ENCODE measurements at places on chromosomes 1 and 21.

DNA sequence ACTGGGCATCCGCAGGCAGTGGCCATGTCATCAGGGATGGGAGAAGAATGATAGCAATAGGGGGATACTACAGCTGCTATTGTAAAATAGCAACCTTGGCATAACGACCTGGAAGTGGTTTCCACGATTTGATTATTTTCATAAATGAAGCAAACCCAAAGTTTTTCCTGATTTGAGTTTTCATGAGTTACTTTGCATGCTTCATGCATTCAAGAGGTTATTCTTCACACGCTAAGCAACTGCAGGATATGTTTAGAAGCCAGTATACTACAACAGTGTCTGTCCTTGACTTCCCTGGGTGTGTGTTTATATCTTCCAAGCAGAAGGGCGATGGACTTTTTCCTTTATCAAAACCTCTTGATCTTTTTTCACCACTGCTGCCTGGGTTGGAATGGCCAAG, 281.1 kb upstream of the DUSP10 start:
- no peak for DNase-seq

DNA sequence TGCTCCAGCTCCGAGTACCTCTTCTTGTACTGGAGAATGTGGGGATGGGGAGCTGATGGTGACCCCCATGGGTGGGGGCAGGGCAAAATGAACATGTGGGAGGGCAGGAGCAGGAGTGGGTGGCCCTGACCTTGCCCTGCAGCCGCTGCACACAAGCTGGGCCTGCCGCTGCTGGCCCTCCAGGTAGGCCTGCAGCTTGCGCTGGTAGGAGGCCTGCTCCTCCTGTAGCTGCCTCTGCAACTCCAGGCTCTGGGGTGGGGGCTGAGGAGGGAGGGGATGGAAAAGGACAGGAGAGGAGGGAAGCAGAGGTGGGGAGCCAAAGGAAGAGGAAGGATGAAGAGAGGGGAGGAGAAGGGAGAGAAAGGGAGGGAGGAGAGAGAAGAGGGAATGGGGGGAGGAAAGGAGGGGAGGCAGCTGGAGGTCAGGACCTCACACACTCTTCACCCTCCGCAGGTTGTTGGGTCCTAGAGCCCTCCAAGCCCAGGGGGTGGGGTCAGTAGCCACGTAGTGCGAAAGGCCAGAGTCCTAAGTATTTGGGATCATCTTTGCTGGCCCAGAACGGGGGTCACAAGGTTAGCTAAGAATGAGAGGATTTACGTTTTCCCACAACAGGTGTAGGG, 22.9 kb downstream of the RNU1-1 start:
- no peak for DNase-seq

DNA sequence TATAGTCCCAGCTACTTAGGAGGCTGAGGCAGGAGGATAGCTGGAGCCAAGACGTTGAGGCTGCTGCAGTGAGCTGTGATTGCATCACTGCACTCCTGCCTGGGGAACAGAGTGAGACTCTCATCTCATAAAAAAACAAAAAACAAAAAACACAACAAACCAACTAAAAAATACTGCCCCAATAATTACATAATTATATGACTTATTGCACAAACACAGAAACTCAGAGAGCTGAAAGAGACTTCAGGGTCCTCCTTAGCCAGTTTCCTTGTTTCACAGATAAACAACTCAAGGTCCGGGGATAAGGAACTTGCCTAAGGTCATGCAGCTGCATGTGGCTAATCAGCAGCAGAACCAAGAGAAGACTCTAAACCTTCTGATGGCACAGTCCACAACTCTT, 11.9 kb downstream of the EXTL2 start:
- no peak for DNase-seq

- no peak for DNase-seq
These were observed 28.5 kb downstream of the ECE1 start for GRCh38 chr1:21261551-21262292.

DNA sequence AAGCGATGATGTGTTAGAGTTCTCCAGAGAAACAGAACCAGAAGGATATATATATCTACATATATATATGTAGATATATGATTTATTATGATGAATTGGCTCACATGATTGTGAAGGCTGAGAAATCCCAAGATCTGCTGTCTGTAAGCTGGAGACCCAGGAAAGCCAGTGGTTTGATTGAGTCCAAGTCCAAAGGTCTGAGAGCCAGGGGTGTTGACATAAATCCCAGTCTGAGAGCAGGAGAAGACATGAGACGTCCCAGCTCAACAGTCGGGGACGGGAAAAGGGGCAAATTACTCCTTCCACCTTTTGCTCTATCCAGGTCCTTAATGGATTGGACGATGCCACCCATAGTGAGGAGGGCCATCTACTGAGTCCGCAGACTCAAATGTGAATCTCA, 126.6 kb downstream of the PRDM2 start:
- DNase-seq, result no peak

DNA sequence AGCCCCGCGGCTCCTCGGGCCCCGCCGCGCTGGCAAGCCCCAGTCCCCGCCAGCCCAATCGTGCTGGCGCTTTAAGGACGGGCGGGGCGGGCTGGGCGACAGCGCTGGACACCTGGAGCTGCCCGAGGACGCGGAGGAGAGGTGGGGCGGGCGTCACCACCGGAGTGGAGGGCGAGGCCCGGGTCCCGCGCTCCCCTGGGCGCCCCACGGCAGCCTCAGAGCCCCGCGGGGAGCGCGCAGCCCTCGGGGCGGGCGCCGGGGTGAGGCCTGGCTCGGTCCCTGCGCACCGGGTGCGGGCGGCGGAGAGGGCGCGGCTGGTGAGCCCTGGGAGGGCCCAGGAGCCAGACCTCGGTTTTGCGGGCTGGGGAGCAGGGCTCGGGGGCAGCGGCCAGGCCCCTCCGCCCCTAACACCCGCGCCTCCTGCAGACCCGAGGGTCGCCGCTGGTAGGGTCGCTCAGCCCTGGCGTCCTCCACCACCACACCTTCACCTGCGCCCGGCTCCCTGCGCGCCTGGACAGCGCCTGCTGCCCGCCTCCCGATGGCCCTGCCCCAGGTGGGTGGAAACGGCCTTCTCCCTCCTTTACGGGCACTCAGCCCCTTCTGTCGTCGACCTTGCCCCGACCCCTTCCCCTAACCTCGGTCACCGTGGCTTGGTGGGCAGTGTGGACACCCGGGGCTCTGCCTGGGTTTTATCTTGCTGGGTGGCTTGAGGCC, at the start of gene TMEM61:
Gene TMEM61, plus strand, starts transcription at position 101 of the 714 bp plus-strand sequence. Its CDS starts 438 bp downstream, at position 539.
- DNase-seq, result no peak

DNA sequence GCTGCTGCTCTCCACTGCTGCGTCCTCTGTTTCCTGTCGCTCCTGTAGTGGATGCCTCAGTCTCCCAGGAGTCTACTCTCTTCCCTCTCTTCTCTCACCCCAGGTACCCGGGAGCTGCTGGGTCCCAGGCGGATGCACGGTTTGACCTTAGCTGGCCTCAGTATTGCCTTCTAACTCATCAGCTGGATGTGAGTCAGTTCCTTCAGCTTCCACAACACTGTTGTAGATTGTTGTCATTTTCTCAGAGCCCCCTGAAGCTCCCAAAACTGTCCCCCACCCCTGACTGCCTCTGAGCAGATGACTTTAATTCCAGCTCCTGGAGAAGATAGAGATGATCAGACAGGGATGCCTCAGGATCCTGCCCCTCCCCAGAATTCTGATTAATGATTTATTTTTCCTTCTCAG, 7.2 kb downstream of the CNIH3 start:
- DNase-seq, result no peak

DNA sequence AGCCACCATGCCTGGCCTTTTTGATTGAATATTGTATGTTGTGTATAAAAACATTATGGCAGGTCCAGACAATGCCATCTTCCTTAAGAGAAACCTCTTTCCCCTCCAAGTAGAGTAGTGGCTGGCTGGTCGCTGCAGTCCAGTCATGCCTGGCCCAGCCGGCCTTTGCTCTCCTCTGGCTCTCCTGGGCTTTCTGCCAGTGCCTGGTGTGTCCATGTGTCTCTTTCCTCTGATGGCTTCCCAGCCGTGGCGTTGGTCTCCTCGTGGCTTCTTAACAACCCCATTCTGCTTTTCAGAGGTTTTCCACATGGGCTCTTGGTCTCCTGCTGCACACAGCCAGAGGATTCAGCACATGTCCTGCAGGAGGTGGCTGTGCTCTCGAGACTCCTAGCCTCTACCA, 58.7 kb downstream of the DIP2A start:
- no peak for DNase-seq

DNA sequence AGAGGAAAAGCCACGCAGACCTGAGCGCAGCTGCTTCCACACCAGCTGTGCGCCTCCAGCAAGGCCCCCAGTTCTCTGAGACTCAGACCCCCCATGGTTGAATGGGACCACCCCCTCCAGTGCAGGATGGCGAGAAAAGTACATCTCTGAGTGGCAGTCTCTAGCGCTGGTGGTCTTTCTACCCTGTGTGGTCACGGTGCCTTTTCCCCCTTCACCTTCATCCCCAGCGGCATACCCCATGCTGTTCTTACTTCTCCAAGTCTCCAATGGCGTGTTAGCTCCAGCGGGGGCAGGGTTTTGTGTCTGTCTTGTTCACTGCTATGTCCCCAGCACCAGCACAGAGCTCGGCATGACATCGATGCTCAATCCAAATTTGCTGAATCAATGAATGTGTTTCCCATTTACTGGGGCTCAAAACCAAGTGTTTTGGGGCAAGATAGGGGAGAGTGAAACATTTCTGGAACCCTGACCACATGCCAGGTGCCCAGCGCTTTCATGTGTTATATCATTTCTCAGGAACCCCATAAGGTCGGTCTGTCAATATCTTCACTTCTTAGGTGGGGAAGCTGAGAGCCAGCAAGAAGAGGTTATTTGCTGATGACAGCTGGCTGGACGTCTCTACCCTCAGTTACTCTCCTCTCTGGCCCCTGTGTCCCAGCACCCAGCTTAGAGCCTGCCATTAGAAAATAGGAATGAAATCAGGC, 959 bp upstream of the SDC3 start:
- no peak for DNase-seq

DNA sequence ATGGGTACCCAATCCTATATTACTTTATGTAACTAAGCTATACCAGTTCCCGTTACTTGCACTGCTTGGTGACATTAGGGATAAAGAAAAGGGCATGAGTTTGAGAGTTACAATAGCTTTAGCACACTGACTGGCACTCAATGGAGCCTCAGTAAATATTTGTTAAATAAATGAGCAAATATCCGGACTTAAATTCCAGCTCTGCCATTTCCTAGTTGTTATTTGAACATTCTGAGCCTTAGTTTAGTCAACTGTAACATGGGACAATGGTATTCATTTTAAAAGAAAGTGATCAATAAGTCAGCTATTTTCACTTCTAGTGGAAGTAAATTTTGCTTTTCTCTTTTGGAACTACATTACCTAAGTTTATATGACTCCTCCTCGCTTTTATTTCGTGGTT, 198.7 kb downstream of the ZC3H11B start:
- no peak for DNase-seq

GRCh38 chr1:6106321-6106731, 60.6 kb downstream of the KCNAB2 start:
- no peak for DNase-seq

DNA sequence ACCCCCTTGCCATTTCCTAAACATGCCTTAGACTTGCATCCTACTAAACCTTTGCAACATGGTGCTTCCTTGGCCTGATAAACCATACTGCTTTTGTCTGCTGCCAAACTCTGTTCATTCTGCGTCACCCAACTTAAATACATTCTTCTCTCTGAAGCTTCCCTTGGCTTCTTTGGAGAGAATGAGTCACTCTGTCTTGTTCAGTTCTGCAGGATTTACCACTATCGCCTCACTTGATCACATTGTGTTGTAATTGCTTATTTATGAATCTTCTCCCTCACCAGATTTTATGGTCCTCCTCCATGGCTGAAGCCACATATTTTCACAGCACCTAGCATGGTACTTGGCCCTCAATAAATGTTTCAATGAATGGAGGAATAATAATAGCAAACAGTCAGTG, 21.7 kb upstream of the TUT4 start:
- no peak for DNase-seq

DNA sequence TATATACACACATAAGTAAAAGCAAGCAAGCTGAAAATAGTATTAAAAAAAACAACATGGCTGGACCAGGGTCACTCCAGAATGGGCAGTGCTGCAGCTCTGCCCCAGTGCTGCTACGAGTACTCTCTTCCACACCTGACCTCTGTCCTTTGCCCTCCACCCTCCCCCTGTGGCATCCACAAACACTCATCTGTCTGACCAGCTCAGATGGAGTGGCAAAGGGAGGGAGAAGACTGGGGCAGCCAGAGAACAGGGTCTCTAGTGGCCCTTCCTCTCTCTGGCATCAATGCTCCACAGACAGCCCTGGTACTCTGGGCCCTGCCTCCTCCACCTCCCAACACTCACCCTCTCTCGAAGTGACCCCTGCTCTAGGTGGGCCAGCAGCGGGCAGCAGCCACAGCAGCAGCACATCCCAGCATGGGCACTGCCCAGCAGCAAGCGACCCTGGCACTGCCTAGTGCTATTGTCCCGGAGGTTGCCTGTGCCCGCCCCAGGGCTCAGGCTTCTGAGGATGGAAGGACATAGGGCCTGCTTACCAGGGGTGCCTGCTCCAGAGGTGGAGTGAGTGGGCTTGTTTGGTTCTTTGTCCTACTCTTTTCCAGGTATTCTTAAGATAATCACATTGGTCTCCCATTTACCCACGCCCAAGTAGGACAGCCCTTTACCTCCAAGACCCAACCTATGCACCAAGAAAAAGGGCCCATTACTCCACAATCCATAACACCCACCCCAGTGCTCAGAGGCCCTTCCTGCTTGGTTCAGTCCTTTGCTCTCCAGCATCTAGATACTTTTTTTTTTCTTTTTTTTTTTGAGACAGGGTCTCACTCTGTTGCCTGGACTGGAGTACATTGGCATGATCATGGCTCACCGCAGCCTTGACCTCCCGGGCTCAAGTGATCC, 6.2 kb downstream of the ARHGEF2 start:
- DNase-seq, result no peak

GRCh38 chr21:39673736-39674135, 61.0 kb downstream of the B3GALT5 start:
- no peak for DNase-seq

DNA sequence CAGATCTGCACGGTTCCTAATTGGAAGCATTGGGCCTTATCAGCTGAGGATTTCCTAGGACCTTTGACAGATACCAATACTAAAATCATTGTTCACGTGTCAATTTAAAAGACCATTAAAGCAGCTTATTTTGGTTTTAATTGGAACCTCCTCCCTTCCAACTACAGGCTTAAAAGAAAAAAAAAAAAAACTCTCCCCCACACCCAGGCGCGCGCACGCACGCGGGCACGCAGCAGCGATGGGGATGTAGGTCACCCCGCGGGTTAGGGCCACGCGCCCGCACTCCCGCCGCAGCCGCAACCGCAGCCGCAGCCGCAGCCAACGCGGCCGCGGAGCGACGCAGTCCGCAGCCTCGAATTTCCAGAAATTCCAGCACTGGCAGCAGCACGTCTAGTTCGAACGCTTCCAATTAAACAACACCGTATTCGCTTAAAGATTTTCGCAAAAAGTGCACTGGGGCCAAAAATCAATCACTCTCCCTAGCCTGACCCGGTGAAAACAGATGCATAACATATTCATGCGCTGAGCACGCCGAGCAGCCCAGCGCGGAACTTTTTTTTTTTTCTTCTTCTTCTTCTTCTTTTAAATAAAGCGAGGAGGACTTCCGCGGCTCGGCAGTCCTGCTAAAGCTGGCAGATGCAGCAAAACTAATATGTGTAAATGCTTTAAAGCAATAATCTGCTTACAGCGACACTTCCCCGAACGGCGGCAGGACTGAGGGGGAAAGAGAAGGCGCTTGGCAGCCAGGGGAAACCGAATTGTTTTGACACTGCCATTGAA, 13.3 kb upstream of the BARHL2 start:
- no peak for DNase-seq

All from effector CD8-positive, alpha-beta T cell (primary cell).